Panc1 (cell line): ENCODE measurements at places on chromosomes 3 and 15. TPM values are rescaled to one million over a fixed set of nuclear protein-coding genes. Genes with fewer than 3 reads are reported as not detected.

The HRG gene
- not detected for total RNA-seq

The CCR4 gene
- 0.10 TPM for total RNA-seq

The MBD4 gene
- total RNA-seq: 44.7 TPM

The AADAC gene
- 0.26 TPM for total RNA-seq

The GPR15 gene
- not detected for total RNA-seq

The RPL29 gene
- 696 TPM for total RNA-seq

The FGD5 gene
- total RNA-seq: 0.77 TPM

The UPK1B gene
- total RNA-seq: 4.4 TPM

The FAM174B gene
- 30.7 TPM for total RNA-seq

The CLSTN2 gene
- 0.03 TPM for total RNA-seq

The MOBP gene
- total RNA-seq: not detected
